ENCODE measurements at places on chromosomes 13 and 19.

DNA sequence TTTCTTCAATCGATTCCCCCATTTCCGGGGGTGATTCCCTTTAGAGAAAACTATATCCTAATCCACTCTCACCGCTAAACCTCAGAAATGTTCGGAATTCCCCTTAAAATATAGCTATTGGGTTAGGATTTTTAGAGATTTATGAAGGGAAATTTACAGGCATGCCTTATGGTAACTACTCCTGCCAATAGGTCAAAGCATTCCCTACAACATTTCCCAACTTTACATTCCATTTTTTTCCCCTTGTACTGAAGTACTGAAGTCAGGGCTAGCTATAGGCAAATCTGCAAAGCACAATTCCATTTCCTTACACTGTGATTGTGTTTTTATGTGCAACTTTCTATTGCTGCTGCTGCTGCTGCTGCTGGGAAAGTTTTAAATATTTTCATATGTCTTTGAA lies 2.1 kb downstream of the EDNRB start:
- no peak for DNase-seq

- no peak for DNase-seq
These were observed 51.1 kb downstream of the FAM216B start for GRCh38 chr13:42832341-42833096.

DNA sequence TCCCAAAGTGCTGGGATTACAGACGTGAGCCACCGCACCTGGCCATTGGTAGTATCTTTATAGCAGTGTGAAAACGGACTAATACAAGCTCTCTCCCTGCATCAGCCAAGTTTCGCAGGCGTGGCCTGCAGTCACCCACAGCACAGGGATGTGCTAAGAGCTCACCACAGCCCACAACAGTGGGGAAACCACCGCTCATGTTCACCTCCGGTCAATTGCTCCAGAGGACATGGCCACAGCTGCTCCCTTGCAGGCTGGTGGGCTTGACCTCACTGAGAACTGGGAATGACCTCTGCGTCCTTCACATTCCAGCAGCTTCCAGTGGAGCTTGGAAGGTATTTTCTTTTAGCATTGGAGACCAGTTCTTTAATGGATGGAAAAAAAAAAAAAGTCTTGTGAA lies 156.4 kb downstream of the KCTD15 start:
- DNase-seq, result no peak

- DNase-seq, result no peak
These were observed 111.4 kb downstream of the FRY start for GRCh38 chr13:32142956-32143375.

DNA sequence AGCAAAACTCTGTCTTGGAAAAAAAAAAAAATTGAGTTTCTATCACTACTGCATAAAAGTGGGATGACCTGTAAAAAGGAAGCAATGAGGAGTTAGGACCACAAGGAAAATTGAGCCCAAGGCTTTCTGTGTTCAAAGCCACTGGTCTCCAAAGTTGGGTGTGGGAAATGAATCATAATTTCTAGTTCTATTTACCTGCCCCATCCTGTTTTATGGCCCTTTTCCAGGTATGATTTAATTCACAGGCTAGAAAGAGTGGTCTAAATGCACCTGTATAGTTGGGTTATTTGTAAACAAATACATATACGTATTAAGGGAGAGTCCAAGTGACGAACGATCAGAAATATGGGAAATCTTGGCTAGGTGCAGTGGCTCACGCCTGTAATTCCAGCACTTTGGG lies 5.9 kb upstream of the DCAF15 start:
- no peak for DNase-seq

DNA sequence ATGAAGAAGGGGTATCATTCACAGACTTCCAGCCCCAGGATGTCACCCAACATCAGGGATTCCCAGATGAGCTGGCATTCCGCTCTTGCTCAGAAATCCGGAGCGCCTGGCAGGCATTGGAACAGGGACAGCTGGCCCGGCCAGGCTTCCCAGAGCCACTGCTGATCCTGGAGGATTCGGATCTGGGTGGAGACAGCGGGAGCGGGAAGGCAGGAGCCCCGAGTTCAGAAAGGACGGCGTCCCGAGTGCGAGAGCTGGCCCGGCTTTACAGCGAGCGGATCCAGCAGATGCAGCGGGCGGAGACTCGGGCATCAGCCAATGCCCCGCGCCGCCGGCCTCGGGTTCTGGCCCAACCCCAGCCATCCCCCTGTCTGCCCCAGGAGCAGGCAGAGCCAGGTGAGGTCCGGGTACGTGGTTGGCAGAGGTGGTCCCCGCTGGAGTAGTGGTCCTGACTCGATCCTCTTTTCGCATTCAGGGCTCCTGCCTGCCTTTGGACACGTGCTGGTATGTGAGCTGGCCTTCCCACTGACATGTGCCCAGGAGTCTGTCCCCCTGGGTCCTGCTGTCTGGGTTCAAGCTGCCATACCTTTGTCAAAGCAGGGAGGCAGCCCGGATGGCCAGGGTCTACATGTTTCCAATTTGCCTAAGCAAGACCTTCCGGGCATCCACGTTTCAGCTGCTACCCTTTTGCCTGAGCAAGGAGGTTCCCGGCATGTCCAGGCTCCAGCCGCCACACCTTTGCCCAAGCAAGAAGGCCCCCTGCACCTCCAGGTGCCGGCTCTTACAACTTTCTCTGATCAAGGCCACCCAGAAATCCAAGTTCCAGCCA lies 11.0 kb downstream of the PLEKHG2 start:
- no peak for DNase-seq

- no peak for DNase-seq
These were observed 1358.1 kb downstream of the EFNB2 start for GRCh38 chr13:105177265-105177900.

GRCh38 chr19:39795001-39795400 lies 16.3 kb downstream of the LEUTX start:
- DNase-seq, result no peak

DNA sequence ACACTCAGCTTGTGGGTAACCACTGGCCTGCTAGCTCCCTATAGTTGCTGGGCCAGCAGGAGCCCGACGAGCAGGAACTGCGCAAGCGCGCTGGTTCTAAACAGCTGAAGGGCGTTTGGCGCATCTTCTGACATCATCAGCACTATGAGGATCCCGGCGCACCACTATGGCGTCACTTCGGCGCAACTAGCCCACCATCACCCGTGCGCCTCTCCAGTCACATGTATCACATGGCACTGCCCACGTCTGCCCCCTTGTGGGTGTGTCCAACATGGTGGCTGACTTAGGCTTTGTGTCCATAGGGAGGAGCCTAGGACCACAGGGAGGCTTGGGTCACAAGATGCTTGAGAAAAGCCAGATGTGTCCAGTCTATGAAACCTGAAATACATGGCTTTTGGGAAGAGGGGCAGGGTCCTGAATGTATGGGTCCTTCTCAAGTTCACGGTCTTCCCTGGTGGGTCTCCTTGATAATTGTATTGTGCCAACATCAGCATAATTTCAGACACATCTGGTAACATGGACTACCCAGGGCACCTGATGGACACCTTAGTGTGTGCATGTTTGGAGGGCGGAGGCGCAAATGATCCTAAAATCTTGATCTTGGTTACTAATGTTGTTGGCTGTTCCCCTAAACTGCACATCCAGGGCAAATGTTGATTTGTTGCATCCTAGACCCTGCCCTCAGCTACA lies 18.0 kb downstream of the KLK4 start:
- DNase-seq, result no peak

- no peak for DNase-seq
These were observed 17.1 kb downstream of the CLN5 start for GRCh38 chr13:77009011-77009410.

GRCh38 chr13:40386586-40386985 lies 279.9 kb downstream of the FOXO1 start:
- no peak for DNase-seq

GRCh38 chr19:33124207-33125098 lies 7.5 kb upstream of the WDR88 start:
- DNase-seq, result no peak

GRCh38 chr13:76596216-76596615 lies 290.0 kb downstream of the KCTD12 start:
- DNase-seq, result no peak

DNA sequence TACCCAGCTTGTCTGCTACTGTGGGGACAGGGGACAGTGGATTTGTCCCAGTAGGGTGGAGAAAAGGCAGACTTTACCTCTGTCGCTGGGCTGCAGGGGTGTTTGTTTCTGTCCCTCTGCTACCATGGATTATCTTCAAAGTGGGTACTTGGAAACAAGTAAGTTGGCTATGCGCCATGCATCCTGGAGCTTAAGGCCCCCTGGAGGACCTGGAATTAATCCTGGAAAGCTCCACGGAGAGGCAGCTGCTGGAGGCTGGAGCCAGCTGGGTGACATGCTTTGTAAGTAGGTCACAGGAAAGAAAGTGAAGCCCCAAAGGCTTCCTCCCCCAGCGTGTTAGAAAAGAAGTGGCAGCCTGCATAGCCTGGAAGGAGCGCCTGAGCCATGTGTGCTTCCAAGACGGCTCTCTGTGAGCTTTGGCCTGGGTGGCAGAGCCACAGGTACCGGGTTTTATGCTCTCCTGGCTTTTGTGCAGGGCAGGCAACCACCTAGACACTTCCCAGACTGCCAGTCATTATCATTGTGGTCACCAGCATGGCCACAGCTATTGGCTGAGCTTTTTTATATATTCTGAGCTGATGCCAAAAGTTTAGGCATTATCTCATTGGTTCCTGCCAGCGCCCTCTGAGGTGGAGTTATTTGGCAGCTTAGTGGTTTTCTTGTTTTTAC lies 9.5 kb downstream of the B3GLCT start:
- no peak for DNase-seq

- DNase-seq, result no peak
These were observed 1965.6 kb upstream of the PCDH20 start for GRCh38 chr13:63381078-63381859.

- DNase-seq, result no peak
These were observed 6.9 kb downstream of the PSG1 start for GRCh38 chr19:42872608-42873007.

DNA sequence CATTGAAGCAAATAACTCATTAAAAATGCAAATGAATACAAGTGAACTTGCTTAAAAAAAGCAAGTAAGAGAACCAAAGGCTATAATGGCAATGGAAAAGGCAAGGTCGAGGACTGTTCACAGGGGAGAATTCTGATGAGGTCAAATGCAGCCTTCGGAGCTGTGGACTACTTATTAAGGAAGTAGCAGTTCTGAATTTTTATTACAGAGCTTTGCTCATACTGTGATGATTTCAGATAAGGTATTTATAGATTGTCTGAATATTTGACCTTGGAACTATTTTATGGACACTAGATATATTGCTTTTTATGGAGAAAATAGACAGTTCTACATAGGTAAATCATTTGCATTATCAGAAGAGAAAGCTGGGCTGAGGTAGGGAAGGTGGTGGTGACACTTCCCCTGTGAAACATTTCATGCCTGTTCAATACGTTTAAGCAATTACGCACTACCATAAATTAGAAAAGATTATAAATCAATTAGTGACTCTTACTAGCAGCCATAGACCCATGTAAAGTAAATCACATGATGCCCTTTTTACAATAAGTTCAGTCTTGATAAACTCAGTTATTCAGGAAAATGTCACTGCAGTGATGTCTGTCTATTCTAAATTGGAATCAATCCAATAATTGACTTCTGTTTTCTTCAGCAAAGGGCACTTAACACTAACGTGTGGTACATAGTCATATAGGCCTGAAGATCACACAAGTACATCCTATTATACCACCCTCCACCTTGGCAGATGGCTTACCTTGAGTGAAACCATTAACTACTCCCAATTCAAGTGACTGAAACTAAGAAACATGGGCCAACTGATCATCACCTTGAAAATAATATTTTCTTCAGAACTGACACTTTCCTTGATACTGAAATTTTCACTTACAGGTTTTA lies 260.0 kb downstream of the KLF12 start:
- DNase-seq, result no peak

- DNase-seq, result no peak
These were observed 17.7 kb downstream of the TMEM161A start for GRCh38 chr19:19120308-19121231.

DNA sequence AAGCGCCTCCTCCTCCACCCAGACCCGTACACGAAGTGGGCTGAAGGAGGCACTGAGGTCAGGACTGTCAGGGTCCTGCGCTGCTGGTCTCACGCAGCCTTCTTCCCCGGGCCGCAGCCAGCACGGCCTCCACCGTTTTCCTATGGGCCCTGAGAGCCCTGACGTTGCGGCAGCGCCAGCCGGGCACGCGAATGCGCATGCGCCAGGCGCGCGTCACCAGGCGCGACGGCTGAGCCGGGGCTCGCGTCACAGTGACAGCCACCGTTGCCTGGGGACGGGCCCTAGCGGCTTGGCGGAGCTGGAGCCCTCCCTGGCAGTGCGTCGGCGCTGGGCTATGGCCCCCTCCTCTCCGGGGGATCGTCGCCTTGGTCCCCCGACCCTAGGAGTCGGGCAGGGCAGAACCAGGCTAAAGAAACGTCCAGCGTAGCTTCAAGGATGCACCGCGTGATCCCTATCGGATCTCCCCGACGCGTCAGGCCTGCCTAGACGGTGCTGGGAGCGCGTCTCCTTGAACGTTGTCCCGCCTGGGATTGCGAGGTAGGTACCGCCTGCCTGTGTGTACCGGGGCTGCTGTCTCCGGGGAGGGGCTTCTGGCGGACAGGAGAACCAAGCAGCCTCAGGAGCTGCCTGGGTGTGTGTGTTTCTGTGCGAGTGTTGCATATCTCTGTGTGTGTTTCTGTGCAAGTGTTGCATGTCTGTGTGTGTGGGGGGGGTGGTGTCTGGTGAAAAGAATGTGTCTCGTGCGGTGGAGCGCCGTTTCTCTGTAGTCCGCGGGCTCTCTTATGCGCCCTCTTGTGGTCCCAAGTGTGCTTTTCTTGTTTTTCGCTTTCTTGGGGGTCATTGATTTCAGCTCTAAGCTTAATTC lies 43.2 kb downstream of the ZNF571 start:
- no peak for DNase-seq

GRCh38 chr13:73433890-73434289 lies 375.1 kb downstream of the KLF5 start:
- DNase-seq, result no peak

- DNase-seq, result no peak
These were observed 83.6 kb downstream of the KDM4B start for GRCh38 chr19:5052515-5052914.

GRCh38 chr13:38570706-38571105 lies 116.2 kb upstream of the FREM2 start:
- no peak for DNase-seq

DNA sequence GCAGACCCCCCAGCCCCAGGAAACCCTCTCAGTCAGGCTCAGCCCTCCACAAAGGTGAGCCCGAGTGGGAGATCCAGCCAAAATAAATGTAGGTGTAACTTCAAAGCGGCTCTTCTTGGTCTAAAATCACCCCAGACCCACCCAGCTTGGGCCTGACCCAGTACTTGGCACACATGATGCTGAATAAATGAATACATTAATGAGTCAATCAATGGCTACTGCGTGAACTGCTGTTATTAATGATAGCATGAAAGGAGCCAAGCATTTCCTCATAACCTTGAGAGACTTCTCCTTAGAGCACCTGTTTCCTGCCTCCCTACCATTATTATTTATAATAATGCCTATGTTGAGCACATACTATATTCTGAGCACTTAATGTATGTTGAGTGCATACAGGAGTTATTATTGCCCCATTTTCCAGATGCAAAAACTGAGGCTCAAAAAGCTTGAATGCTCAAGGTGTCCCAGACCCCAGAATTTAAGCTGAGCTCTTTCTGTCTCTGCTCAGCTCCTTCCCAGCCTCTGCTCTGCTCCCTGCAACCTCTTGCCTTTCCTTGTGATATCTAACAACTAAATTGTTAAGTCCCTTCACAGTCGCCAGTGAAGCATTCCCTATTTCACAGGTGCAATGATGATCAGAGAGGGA lies 4.3 kb downstream of the NOTCH3 start:
- no peak for DNase-seq
